Upper lobe of left lung (tissue), 6 donors: ENCODE measurements at places on chromosomes 3 and 15. TPM values are rescaled to one million over a fixed set of nuclear protein-coding genes. Genes with fewer than 3 reads are reported as not detected.

- no peaks in the 10 kb centered on the region for H3K27me3 ChIP-seq
- no peak overlapping the region for H3K4me3 ChIP-seq
- H3K36me3 ChIP-seq, result no peaks in the 10 kb centered on the region
- H3K4me1 ChIP-seq, result no peaks in the 10 kb centered on the region
Observed at GRCh38 chr3:77271711-77272110, 231.8 kb downstream of the ROBO2 start.

GRCh38 chr3:133230195-133230594 is 169.7 kb upstream of the BFSP2 start:
- H3K27me3 ChIP-seq, result no peaks in the 10 kb centered on the region
- H3K36me3 ChIP-seq, result no peaks in the 10 kb centered on the region
- no peaks in the 10 kb centered on the region for H3K4me1 ChIP-seq
- H3K27ac ChIP-seq, result no peak overlapping the region

GRCh38 chr3:138629526-138629925 is 21.0 kb downstream of the FAIM start:
- H3K27me3 ChIP-seq, result no peaks in the 10 kb centered on the region
- H3K27ac ChIP-seq, result no peak overlapping the region
- no peaks in the 10 kb centered on the region for H3K36me3 ChIP-seq
- H3K4me1 ChIP-seq, result no peaks in the 10 kb centered on the region
- no peak overlapping the region for H3K4me3 ChIP-seq

- H3K4me1 ChIP-seq, result no peaks in the 10 kb centered on the region
- no peak overlapping the region for H3K4me3 ChIP-seq
- H3K27ac ChIP-seq, result no peak overlapping the region
- no peaks in the 10 kb centered on the region for H3K27me3 ChIP-seq
Observed at GRCh38 chr3:179969525-179969924, 67.2 kb downstream of the PEX5L start.

DNA sequence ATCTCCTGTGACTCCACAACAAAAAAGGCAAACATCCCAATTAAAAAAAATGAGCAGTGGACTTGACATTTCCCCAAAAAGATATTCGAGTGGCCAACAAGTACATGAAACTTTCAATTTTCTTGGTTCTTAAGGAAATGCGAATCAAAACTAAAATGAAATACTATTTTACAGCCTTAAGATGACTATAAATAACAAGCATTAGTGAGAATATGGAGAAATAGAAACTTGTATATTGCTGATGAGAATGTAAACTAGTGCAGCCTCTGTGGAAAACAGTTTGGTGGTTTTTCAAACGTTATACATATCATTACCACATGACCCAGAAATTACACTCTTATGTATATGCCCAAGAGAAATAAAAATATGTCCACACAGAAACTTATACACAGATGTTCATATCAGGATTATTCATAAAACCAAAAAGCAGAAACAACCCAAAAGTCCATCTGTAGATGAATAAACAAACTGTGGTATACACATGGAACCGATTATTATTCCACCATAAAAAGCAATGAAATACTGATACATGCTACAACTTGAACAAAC is 153.2 kb upstream of the GPR149 start:
- no peaks in the 10 kb centered on the region for H3K27me3 ChIP-seq
- H3K4me3 ChIP-seq, result no peak overlapping the region
- H3K36me3 ChIP-seq, result no peaks in the 10 kb centered on the region
- H3K27ac ChIP-seq, result no peak overlapping the region

- no peaks in the 10 kb centered on the region for H3K4me1 ChIP-seq
- no peak overlapping the region for H3K27ac ChIP-seq
- H3K36me3 ChIP-seq, result no peaks in the 10 kb centered on the region
- DNase-seq, result no peak
- no peaks in the 10 kb centered on the region for H3K27me3 ChIP-seq
Observed at GRCh38 chr15:98070137-98070536, 109.6 kb downstream of the ARRDC4 start.

- H3K27ac ChIP-seq, result no peak overlapping the region
- no peak for DNase-seq
- H3K4me1 ChIP-seq, result peaks cover 18% of the 10 kb centered on the region
- no peaks in the 10 kb centered on the region for H3K27me3 ChIP-seq
- H3K4me3 ChIP-seq, result no peak overlapping the region
- H3K36me3 ChIP-seq, result no peaks in the 10 kb centered on the region
Observed at GRCh38 chr3:43764471-43764870, 73.7 kb downstream of the ABHD5 start.

DNA sequence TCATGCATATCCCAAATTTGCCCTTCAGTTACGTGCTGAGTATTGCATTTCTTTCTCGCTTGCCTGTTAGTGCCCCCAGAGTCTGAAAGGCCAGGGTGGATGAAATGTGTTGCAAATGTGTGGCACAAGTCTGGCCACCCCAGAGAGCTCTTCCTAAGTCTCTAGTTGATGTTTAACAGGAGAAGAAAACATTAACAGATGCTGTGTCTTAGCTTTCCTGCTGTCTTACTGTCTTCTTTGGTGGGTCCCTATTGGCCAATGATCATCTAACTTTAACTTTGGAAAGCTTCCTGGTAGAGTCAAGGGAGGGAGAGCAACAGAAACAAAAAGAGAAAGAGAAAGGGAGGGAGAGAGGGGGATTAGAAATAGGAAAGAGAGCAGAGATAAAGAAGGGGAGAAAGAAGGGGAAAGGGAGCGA is 76.7 kb upstream of the P3H2 start:
- no peaks in the 10 kb centered on the region for H3K27me3 ChIP-seq
- DNase-seq, result no peak
- H3K4me3 ChIP-seq, result no peak overlapping the region
- no peaks in the 10 kb centered on the region for H3K36me3 ChIP-seq
- H3K4me1 ChIP-seq, result no peaks in the 10 kb centered on the region
- H3K27ac ChIP-seq, result no peak overlapping the region

SCAANT1 gene
- not detected for total RNA-seq

PLA2G4F gene
- 138 TPM for total RNA-seq

ATP10A gene
- 32.0 TPM for total RNA-seq

HGD gene
- 11.1 TPM for total RNA-seq

LRRC3B gene
- not detected for total RNA-seq

RBPMS2 gene
- 1.2 TPM for total RNA-seq
